ENCODE measurements at places on chromosomes 1 and 21.

GRCh38 chr1:22288593-22289241 lies 145.8 kb upstream of the WNT4 start:
- DNase-seq, result no peak

- no peak for DNase-seq
Observed at GRCh38 chr1:29542548-29542947, 306.2 kb downstream of the PTPRU start.

DNA sequence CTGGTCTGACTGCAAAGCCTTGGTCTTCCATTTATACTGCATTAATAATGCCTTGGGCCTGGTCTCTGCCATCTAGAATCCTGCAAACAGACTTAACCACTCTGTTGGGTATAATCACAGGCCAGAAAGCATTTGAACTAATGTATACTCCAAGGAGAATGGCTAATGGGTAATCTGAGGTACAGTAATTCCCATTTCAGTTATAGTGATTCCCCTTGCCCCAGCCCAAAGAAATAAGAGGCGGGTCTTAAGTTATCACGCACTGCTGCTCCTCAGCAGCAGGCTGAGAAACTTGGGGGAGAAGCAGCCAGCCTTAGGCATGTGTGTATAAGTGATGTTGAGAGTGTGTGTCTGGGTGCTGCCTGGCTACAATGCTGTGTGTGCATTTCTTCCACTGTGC lies 2.4 kb downstream of the LPAR3 start:
- no peak for DNase-seq

DNA sequence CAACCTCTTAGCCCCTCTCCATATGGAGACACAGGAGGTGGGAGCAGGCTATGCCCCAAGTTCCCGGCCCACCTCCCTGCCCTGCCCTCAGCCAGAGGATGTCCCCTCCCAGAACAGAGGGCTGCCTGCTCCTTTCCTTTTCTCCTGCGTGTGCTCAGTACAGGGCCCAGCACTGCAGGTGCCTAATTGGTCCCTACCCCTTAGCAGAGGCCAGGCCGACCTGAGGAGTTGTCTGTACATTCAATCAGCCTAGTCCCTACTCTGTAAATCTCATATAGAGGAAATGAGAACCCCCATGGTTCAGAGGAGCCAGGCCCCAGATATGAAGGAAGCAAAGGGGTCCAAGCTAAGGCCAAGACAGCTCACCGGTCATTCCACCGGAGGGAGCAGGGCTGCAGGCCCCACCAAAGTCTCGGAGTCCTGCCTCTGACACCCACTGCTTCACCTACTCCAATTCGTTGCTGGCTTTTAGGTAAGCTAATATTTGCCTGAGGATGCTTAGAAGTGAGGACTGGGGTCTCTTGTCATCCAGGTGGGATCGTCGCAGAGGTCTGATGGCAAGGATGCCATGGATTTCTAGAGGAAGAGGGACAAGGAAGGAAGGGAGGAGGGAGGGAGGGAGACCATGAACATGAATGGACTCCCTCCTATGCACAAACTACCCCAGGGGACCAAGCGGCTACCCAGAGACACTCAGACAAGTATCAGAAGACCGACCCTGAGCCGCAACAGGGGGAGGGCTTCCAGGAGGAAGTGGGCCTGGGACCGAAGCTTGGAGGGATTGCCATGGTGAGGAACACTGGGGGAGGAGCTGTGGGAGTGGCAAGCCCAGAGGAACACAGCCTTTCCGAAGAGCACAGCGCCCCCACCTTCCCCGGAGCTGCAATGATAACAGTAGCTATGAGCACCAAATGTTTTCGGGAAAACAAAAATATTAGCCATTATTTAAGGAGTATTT lies 30.4 kb upstream of the FOXO6 start:
- DNase-seq, result no peak

GRCh38 chr1:162899422-162900146 lies 38.6 kb upstream of the CCDC190 start:
- no peak for DNase-seq
